ENCODE measurements at places on chromosomes 5 and 9.

- DNase-seq, result no peak
Measured at GRCh38 chr9:101706261-101706798, 32.1 kb downstream of the GRIN3A start.

GRCh38 chr5:97624886-97625285, 441.8 kb upstream of the RIOK2 start:
- no peak for DNase-seq

DNA sequence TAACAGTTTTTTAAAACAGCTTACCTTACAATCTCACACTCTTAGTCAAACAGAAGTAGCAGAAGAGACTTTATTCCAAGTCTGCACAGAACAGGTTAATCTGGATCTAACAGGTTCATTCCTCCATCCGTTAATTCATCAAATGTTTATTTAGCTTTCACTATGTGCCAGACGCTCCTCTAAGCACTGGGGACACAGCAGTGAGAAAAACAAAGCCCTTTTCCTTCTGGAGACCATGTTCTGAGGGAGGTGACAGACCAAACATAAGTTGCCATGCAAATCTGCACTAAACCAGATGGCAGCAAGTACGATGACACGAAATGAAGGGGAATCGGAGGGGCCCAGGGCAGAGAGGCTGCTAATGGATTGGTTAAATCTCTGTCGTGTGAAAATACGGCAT, 17.1 kb upstream of the GLIPR2 start:
- DNase-seq, result no peak

DNA sequence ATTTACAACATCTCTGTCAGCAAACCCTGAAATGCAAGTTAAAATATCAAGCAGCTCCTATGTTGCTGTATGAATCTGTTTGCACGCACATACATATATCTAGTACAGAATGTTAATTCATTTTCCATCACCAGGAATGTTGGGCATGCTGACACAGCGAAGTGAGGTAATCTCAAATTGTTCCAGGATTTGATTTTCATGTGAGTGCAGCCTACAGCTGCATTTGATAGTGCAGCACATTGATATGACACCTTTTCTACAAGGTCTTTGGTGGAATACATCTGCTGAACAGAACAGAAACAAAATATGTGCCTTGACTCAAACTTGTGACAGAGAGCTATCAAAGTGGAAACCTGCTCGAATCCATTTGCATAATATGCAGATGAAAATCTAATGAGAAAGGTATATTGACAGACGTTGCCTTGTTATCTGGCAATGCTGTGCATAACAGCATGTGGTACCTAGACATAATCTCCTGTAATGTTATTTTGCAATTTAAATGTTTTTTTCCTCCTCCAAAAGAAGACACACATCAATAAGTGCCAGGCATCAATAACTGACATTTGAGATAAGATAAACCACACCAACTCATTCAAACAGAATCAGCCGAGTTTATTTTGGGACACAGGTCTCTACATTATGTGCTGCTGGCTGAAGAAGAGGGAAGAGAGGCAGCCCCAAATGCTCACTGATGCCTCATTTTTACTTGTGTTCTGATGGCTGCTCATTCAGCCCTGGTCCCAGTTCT, 512.2 kb downstream of the ZNF608 start:
- no peak for DNase-seq

- no peak for DNase-seq
Measured at GRCh38 chr9:131823701-131824146, 83.8 kb upstream of the RAPGEF1 start.

DNA sequence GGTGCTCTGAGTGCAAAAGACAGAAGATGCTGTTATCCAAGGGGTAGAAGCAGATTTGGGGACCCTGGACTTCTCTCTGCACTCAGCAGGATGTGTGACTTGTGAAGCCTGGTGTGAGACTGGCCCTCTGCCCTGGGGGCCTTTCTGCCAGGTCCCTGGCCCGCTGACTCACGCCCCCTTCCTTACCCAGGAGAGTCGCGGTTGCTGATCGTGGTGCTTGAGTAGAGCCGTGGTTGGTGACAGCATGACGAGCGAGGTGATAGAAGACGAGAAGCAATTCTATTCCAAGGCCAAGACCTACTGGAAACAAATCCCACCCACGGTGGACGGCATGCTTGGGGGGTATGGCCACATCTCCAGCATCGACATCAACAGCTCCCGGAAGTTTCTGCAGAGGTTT, 6.5 kb downstream of the NTMT1 start:
- DNase-seq, result no peak

DNA sequence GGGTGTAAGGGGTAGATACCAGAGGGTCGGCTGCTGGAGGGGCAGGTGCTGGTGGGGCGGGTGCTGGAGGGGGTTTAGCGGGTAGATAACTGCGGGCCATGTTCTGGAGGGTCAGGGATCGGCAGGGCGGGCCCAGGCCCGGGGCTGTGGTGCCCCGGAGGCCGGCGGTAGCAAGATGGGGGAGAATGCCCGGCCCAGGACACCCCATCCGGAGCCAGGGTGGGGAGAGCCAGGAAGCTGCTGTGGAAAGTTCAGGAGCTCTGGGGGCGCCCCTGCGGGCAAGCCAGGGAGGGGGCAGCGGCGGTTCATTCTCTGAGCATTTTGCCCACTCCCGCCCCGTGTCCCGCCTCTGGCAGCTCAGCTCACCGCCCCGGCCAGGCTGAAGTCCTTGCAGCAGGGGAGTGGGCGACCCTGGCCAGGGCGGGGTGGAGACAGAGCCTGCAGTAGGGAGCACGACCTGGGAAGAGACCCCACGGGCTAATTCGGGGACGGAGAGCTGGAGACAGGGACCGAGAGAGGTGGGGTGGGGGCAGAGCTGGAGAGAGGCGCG, 538 bp downstream of the PRRT1B start:
- DNase-seq, result no peak

DNA sequence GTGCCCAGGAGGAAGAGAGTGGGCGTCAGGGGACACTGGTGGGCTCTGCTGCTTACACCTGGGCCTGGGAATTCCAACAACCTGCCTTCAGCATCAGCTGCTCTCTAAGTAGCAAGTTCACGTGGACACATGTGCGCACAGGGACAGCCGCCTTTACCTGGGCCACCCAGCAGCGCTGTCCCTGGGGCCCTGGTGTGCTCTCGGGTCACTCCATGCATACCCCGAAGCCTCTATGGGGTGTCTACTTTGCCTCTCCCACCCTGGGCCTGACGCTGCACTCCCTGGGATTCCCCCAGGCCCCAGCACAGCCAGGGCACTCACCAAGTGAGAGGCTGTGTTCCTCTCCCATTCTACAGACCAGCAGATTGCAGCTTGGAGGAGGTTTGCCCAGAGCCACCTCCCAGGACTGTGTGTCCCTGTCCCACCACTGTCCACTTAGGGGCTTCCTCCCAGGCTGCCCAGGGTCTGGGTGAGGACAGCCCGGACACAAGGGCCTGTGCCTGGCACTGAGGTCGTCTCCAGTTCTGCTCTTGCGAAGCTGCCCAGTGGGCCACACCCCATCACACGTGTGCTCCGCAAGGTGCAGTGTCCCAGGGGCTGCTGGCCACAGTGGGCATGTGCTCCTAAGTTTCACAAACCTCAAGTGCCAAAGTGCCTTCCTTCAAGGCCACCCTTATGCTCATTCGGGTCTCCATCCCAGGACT, 5.9 kb downstream of the NINJ1 start:
- no peak for DNase-seq

DNA sequence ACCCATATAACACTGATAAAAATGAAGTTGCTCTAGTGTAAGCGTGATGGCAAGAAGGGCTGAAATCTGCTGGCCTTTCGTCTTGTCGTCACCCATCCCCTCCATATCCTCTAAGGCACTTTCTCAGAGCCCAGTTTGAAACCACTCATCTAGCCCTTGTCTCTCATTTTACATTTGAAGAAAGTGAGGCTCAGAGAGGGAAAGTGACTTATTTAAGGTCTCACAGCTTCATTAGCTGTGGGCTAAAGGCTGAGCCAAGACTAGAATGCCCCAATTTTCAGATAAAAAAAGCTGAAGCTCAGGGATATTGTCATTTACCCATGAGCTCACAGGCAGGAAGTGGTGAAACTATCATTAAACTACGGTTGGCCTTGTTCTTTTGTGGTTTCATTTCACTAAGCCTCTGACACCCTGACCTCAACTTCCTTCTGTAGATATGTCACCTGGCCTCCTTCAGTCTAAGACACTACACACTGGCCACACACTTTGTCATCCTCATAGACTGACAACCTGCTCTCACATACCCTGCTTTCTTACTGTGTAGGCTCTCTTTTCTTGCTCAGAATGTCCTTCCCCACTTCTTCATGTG, 176.7 kb upstream of the DMAC1 start:
- no peak for DNase-seq

DNA sequence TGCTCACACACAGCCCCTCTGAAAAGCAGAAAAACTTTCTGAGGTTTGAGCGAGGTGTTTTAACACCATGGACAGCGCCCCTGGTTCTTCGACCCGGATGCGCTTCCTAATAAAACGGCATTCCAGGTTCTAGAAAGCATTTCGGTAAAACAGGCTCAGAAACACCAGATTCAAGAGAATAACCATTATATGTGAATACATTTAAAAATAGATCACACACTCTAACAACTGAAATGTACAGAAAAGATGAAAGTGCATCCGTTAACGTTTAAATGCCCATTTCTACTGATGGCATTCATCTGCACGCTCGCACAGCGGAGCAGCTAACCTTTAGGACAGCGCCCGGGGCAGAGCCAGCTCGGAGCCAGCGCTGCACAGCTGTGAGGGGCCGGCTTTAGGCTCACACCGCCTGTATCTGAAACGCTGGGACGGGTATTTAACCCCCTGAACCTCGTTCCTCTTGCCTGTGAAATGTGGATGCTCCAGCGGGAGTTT, 26.3 kb upstream of the TENT4A start:
- peak; percentile 66 for DNase-seq

DNA sequence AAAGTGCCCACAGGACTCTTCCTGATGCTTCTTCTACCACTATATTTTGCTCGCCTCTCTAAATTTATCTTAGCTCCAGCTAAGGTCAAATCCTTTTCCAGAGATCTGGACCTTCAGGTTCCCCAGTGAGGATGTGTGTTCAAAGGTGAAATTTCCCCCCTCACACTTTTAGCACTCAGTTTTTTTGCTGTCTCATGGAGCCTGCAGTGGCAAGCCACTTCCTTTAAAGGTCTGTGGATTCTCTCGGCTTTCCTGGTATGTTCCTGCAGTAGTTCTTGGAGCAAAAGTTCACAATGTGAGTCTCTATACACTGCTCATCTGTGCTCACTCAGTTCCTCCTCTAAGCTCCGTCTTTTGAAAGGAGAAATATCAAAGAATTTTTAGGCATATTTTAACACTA, 181.4 kb downstream of the LURAP1L start:
- DNase-seq, result no peak

DNA sequence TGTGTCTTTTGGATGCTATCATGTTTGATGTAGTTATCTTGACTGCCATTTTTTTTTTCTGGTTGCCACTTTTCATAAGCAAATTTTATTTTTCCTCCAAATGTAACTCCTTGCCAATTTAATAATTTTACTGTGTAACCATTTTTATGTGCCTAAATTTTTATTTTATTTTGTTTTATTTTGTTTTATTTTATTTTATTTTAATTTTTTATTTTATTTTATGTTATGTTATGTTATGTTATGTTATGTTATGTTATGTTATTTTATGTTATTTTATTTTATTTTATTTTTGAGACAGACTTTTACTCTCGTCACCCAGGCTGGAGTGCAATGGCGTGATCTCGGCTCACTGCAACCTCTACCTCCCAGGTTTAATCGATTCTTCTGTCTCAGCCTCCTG, 107.8 kb upstream of the DHFR start:
- no peak for DNase-seq

DNA sequence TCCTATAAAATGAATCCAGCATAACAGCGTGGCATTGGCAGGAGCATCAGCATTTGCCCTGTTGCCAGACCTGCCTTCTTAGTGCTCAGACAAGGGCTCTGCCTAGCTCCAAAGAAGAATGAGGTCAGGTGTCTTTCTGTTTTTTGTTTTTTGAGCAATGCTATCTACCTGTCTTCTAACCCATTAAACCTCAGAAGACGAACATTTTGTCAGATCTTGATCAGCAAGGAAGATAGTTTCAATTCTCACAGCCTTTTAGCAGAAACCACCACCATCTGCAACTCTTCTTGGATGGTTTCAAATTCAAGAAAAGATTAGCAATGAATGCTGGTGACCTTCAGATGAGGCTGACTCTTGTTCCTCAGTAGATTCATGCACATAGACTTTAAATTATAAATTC, 103.5 kb upstream of the IQGAP2 start:
- DNase-seq, result no peak

DNA sequence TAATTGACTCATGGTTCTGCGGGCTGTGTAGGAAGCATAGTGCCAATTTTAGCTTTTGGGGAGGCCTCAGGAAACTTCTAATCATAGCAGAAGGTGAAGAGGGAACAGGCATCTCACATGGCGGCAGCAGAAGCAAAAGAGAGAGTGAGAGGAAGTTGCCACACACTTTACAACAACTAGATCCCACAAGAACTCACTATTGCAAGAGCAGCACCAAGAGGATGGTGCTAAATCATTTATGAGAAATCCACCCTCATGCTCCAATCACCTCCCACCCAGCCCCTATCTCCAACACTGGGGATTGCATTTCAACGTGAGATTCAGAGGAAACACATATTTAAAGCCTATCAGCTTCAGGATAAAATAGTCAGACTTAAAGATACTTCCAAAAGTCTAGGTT, 36.1 kb upstream of the LPAR1 start:
- DNase-seq, result no peak

DNA sequence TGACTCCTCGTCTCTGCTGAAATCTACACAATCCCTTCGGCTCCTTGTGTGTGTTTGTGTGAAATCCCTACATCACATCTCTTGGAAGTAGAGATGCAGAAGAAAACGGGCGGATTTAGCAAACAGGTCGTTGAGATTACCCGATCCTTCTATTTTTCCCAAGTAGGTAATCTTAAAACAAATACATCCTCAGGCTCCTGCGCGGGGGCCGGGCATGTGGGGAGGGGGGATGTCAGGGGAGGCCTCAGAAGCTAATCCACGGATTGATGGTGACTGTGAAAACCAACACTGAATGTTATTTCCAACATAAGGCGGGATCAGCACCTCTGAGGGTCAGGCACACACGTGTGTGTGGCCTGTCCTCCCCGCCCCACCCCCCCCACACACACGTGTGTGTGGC, 137.8 kb downstream of the ROR2 start:
- DNase-seq, result no peak

GRCh38 chr9:112783551-112783954, 33.0 kb downstream of the SNX30 start:
- DNase-seq, result no peak

GRCh38 chr5:54689411-54690251, 172.1 kb downstream of the SNX18 start:
- DNase-seq, result no peak
